ENCODE measurements at places on chromosomes 7 and 10.

DNA sequence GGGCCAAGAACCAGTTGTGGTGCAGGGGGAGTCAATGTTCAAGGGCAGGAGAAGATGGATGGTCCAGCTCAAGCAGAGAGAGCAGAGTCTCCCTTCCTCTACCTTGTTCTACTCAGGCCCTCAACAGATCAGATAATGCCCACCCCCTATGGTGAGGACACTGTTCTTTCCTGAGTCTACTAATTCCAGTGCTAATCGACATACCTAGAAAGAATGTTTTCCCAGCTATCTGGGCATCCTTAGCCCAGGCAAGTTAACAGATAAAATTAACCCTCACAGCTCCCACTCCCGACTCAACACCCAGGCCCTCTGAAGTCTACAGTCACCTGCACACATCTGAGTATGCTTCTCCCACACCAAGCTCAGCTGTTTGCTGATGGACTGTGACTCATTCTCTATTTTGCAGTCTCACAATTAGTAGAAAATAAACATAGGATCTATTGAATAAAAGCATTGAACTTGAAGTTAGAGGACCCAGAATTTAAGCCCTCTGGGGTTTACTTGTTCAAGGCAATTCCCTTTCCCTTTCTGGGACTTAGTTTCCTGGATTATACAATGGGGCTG lies 17.1 kb downstream of the COL13A1 start:
- no peak for DNase-seq

- DNase-seq: no peak
Measured at GRCh38 chr7:138543739-138544138, 83.7 kb downstream of the TRIM24 start.

DNA sequence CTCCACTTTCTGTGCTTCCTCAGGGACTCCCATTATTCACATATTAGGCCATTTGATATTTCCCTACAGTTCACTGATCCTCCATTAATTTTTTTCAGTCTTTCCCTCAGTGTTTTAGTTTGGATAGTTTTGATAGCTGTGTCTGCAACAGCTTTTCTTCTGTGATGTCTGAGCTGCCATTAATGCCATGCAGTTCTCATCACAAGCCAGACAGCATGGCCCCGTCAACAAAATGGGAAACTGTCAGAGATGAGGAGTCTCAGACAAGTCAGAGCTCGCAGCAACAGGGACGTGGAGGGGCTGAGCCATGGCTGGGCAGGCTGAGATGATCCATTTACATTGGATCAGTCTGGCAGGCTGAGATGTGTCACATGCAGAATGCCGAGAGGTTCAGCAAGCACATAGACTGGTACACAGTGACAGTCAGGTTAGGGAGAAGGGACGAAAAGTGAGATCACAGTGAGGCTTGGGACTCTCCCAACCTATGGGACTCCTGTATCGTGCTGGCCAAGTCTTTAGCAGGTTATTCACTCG lies 65.4 kb downstream of the NPS start:
- no peak for DNase-seq

DNA sequence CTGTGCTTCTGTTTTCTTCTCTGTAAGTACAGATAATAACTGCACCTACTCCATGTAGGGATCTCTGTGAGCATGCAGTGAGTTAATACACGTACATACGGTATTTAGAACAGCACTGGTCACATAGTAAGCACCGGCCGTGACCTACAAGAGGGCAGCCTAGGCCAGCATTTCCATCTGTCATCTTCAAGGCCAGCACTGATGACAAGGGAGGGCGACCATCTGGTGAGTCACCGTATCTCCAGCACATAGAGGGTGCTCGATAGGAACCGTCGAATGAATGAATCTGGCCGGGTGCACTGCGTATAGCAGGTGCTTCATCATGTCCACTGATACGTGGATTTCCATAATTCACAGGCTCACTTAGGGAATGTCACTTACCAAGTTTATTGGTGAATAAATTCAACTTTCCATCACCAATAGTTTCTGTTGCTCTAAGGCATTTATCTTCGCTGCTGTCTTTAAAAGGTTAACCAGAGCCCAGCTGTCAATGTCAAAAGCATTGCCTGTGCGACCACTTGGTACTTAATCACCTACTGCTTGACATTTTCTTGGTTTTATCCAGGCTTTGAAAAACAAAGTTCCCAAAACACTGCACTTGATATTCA lies 8.3 kb downstream of the NOD1 start:
- DNase-seq: no peak

- DNase-seq: no peak
Measured at GRCh38 chr10:131290781-131291180, 20.7 kb downstream of the TCERG1L start.

- DNase-seq: no peak
Measured at GRCh38 chr10:50470798-50471582, 152.8 kb downstream of the SGMS1 start.

DNA sequence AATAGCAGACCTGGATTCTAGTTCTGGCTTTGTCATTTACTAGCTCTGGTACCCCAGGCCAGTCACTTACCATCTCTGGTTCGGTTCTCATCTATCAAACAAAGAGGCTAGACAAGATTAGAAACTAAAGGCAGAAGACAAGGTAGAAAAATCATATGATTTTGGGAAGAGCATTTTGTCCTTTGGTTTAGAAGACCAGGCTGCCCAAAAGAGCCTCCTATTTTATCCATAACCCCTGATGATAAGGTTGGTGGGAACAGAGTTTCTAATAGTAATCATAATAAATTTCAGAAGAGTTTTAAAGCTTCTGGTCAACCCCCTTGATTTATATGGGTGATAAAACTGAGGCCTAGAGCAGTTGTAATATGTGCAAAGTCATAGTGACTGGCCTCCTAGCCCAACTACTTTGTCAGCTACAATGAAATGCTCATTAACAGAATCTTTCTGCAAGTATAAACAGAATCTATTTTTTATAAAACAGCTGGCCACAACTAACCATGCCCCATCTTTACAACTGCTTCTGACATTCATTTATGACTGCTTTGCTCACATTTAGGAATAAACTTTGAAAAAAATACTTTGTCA lies 23.4 kb downstream of the COX15 start:
- DNase-seq: no peak

GRCh38 chr10:944034-944831 lies 12.7 kb upstream of the LARP4B start:
- no peak for DNase-seq

DNA sequence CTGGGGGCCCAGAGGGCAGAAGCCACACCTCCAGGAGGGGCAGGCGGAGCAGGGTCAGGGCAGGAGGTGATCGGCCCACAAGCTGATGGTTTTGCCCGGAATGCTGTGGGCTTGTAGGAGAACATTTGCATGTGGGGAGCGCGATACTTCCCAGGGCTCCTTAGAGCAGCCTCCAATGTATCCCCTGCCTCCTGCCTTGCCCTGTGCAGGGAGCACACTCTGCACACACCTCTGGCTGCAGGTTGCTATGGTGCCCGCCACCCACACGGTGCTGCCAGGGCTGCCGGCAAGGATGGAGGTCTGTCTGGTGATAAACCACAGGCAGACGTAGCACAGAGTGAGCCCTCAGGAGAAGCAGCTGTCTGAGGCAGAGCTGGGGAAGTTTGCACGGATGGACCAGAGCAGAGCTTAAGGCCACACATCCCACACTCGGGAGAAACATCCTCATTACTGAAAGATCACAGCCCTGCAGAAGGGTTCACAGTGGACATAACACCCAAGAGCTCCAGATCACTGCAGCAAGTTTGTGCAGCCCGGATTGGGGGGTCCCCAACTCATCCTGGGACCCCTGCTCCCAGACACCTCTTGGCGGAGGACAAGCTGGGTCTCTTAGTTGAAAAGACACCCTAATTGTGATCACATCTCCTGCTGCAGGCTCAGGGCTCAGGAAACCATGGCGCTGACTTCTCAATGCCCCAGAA lies 41.8 kb downstream of the VIPR2 start:
- no peak for DNase-seq
